Liver (tissue), 10 donors: ENCODE measurements at places on chromosomes 1 and 21.
A peak's percentile ranks its signal among the peaks of the same experiment; 100 is the strongest.

DNA sequence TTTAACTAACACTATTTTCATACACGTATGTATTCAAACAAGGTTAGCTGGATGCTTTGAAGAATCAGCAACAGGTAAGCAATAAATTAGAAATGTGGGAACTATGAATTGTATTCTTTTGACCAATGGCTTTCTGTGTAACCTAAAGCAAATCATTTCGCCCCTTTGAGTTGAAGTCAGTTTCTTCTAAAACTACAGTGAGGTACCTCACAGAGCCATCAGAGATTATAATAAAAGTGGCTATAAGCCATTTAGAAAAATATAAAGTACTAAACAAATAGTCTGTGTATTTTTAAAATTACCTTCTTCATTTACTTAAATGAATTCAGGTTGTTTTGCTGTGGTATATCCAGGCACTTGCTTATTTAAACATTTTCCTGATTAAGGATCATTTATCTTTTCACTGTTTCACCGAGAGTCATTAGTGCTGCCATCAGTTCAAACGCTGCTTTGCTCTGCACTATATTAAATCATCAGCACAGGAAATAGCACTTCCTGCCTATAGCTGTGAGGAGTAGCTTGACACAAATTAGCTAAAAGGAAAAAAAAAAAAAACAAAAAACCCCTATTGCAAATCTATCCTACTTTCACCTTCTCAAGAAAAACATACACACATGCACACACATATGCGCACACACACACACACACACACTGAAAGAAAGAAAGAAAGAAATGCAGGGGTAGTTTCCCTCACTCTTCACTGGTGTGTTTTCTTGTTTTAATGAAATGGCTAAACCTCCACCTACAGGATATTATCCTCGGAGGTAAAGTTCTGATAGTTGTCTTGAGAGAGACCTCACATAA is 39.8 kb upstream of the C1orf105 start:
- no peaks in the 10 kb centered on the region for H3K4me1 ChIP-seq
- no peak for DNase-seq
- no peak overlapping the region for H3K27ac ChIP-seq
- H3K36me3 ChIP-seq = no peaks in the 10 kb centered on the region
- no peak overlapping the region for H3K4me3 ChIP-seq

GRCh38 chr1:3669971-3670431 is 17.7 kb downstream of the TP73 start:
- no peak for DNase-seq
- H3K27me3 ChIP-seq = no peaks in the 10 kb centered on the region
- no peak overlapping the region for H3K27ac ChIP-seq
- H3K4me1 ChIP-seq = peaks cover 6% of the 10 kb centered on the region

GRCh38 chr1:220307607-220308006 is 35.4 kb upstream of the RAB3GAP2 start:
- H3K27me3 ChIP-seq = no peaks in the 10 kb centered on the region
- DNase-seq = no peak
- no peaks in the 10 kb centered on the region for H3K36me3 ChIP-seq
- no peak overlapping the region for H3K27ac ChIP-seq
- H3K4me1 ChIP-seq = no peaks in the 10 kb centered on the region

- no peak for DNase-seq
- H3K27me3 ChIP-seq = no peaks in the 10 kb centered on the region
- H3K4me1 ChIP-seq = peaks cover 9% of the 10 kb centered on the region
- H3K27ac ChIP-seq = no peak overlapping the region
Measured at GRCh38 chr1:85608851-85609250, 28.3 kb downstream of the CCN1 start.

DNA sequence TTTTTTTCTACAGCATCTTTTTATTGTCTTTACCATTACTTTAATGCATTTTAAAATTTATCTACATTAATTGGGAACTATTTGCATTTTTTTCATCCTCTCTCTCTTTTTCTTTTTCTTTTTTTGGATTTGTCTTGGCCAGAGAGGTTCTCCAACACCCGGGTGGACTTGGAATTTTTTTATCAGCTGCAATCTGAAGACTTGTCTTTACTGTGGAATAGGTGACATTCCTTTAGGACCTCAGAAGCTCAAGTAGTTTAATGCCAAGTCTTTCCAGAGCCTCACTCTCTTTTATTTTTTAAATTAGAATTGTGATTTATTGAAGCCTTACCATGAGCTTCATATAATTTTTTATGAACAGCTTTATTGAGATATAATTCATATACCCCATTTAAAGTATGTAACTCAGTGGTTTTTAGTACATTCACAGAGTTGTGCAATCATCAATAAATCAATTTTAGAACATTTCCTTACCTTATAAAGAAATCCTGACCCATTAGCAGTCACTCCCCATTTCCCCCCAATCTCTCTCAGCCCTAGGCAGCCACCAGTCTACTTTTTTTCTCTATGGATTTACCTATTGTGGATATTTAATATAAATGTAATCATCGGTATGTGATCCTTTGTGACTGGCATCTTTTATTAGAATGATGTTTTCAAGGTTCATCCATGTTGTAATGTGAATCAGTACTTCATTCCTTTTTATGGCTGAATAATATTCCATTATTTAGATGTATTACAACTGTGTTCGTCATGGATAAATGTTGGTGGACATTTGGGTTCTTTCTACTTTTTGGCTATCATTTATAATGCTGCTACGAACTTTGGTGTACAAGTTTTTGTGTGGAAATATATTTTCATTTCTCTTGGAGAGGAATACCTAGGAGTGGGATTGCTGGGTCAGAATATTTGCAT is 6.2 kb downstream of the TUFT1 start:
- DNase-seq = no peak
- peak overlapping the region; percentile 39 for H3K27ac ChIP-seq
- H3K4me3 ChIP-seq = no peak overlapping the region
- H3K4me1 ChIP-seq = peaks cover 5% of the 10 kb centered on the region

DNA sequence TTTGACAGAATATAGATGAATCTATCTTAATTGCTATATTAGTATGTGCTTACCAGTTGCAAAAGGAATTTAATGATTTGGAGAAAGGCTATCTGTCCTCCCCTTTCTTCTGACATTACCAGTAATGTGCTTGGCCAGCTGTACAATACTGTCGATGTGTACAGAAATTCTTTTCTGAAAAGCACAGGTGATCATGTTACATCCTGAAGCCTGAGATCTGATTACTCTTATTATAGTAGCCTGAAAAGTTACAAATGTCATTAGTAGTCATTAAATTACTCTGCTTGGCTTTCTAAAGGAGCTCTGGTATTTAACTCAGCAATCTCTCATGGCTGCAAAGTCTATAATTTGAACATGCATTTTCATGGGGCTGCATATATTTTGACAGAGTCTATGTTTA is 209.8 kb downstream of the PTPRC start:
- H3K36me3 ChIP-seq = no peaks in the 10 kb centered on the region
- H3K4me3 ChIP-seq = no peak overlapping the region
- H3K27ac ChIP-seq = no peak overlapping the region
- no peaks in the 10 kb centered on the region for H3K4me1 ChIP-seq
- no peaks in the 10 kb centered on the region for H3K27me3 ChIP-seq

GRCh38 chr21:36887963-36888362 is 78.5 kb downstream of the HLCS start:
- peaks cover 5% of the 10 kb centered on the region for H3K36me3 ChIP-seq
- H3K4me3 ChIP-seq = no peak overlapping the region
- H3K27ac ChIP-seq = no peak overlapping the region
- no peaks in the 10 kb centered on the region for H3K4me1 ChIP-seq

GRCh38 chr1:162639718-162640117 is 7.5 kb downstream of the DDR2 start:
- H3K27me3 ChIP-seq = no peaks in the 10 kb centered on the region
- H3K36me3 ChIP-seq = no peaks in the 10 kb centered on the region
- H3K4me3 ChIP-seq = no peak overlapping the region
- no peak overlapping the region for H3K27ac ChIP-seq
- H3K4me1 ChIP-seq = no peaks in the 10 kb centered on the region
- no peak for DNase-seq

- DNase-seq = no peak
- no peak overlapping the region for H3K4me3 ChIP-seq
- H3K27ac ChIP-seq = no peak overlapping the region
- no peaks in the 10 kb centered on the region for H3K27me3 ChIP-seq
- H3K36me3 ChIP-seq = no peaks in the 10 kb centered on the region
Measured at GRCh38 chr1:24204116-24204515, 17.0 kb upstream of the IFNLR1 start.

DNA sequence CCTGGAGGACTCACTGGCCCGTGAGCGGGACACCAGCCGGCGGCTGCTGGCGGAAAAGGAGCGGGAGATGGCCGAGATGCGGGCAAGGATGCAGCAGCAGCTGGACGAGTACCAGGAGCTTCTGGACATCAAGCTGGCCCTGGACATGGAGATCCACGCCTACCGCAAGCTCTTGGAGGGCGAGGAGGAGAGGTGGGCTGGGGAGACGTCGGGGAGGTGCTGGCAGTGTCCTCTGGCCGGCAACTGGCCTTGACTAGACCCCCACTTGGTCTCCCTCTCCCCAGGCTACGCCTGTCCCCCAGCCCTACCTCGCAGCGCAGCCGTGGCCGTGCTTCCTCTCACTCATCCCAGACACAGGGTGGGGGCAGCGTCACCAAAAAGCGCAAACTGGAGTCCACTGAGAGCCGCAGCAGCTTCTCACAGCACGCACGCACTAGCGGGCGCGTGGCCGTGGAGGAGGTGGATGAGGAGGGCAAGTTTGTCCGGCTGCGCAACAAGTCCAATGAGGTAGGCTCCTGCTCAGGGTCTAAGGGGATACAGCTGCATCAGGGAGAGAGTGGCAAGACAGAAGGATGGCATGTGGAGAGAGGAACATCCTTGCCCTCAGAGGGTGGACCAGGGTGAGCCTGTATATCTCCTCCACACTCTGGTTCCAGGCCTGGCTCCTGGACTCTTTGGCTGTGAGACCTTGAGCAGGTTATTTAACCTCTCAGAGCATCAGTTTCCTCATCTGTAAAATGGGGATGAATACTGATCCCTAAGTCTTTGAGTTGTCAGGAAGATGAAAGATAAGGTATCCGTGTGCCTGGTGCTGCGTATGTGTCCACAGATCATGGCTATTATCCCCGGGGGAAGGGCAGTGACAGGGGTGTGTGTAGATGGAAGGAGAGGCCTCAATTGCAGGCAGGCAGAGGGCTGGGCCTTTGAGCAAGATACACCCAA is 17.2 kb upstream of the SEMA4A start:
- H3K27me3 ChIP-seq = no peaks in the 10 kb centered on the region
- H3K36me3 ChIP-seq = peaks cover 65% of the 10 kb centered on the region
- H3K4me3 ChIP-seq = no peak overlapping the region
- no peaks in the 10 kb centered on the region for H3K4me1 ChIP-seq

DNA sequence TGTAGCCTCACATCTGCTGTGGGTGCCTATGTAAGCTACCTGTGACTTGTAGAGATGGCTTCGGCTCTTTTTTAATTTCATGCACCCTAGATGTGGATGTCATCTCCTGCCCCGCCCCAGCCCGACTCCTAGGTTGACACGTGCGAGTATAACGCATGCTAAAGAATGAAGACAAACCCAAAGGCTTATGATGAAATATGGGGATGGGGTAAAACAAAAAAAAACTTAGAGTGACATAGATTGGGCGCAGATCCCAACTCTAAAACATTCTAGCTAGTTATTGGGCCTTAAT is 613 bp upstream of the ERO1B start:
- no peak for DNase-seq
- peak overlapping the region; percentile 88 for H3K27ac ChIP-seq
- H3K4me1 ChIP-seq = no peaks in the 10 kb centered on the region
- peak overlapping the region; percentile 99 for H3K4me3 ChIP-seq

DNA sequence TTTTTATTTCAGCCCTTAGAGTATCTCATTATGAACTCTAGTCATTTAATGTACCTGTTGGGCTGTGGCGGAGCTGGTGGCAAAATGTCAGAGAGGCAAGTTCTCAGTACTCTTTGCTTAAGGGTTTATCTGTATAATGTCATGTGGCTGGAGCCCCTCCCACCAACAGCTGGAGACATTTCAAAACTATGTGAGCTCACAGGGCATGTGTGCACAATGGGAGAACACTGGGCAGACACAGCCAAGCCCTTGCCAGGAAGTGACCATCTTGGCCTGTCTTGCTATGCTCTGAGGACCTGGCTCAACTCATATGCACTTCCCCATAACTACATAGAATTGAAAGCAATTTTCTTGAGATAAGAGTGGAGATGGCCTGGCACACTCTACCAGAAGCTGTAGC is 296.4 kb downstream of the PTPRU start:
- no peaks in the 10 kb centered on the region for H3K27me3 ChIP-seq
- H3K4me3 ChIP-seq = no peak overlapping the region

- H3K4me3 ChIP-seq = no peak overlapping the region
- no peak for DNase-seq
- no peaks in the 10 kb centered on the region for H3K4me1 ChIP-seq
- no peak overlapping the region for H3K27ac ChIP-seq
Measured at GRCh38 chr1:59379371-59379728, 82.5 kb downstream of the FGGY start.

GRCh38 chr1:168920456-168921094 is 185.9 kb upstream of the ATP1B1 start:
- H3K27me3 ChIP-seq = no peaks in the 10 kb centered on the region
- no peaks in the 10 kb centered on the region for H3K4me1 ChIP-seq
- no peak for DNase-seq
- H3K27ac ChIP-seq = no peak overlapping the region
- H3K36me3 ChIP-seq = no peaks in the 10 kb centered on the region
- H3K4me3 ChIP-seq = no peak overlapping the region

DNA sequence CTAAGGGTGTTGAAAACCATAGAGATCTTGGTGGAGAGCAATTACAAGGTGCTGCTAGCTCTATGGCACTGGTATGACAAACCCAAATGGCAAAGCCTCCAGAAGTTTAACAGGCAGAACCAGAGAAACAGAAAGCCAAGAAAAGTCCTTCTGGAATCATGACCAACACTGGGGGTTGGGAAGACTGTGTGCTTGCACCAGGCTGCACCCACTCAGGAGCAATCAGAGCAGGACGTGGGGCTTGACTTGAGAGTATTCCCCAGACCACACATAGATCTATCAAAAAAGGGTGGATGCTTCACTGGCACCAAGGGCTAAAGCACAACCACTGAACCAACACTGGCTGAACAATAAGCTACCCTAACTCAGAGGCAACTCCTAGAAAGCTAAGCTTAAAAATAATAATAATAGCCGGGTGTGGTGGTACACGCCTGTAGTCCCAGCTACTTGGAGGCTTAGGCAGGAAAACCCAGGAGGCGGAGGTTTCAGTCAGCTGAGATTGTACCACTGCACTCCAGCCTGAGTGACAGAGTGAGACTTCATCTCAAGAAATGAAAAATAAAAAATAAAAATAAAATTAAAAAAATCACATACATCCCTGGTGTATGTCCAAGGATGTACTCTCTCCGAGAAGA is 20.1 kb upstream of the ENSA start:
- no peak overlapping the region for H3K4me3 ChIP-seq
- no peaks in the 10 kb centered on the region for H3K27me3 ChIP-seq
- H3K27ac ChIP-seq = no peak overlapping the region
